Dermis lymphatic vessel endothelial cell (primary cell): ENCODE measurements at places on chromosomes 11 and 22. TPM values are rescaled to one million over a fixed set of nuclear protein-coding genes. Genes with fewer than 3 reads are reported as not detected.

PATE2 gene
- 0.22 TPM in 1 of 2 replicates, not detected in the other for total RNA-seq

ZNRD2 gene
- total RNA-seq, result 26.7 and 33.2 TPM in 2 replicates

MMP13 gene
- not detected in 2 replicates for total RNA-seq

SLC36A4 gene
- total RNA-seq, result 7.2 and 10.7 TPM in 2 replicates

YPEL4 gene
- total RNA-seq, result 0.09 and 0.11 TPM in 2 replicates

ATM gene
- total RNA-seq, result 80.5 and 104 TPM in 2 replicates

RHOG gene
- total RNA-seq, result 7.6 and 9.4 TPM in 2 replicates

SEPTIN3 gene
- 0.09 and 0.11 TPM in 2 replicates for total RNA-seq

FAM111A gene
- 30.8 and 32.6 TPM in 2 replicates for total RNA-seq

GLYAT gene
- total RNA-seq, result not detected in 2 replicates

EEF1G gene
- total RNA-seq, result 1,528 and 1,531 TPM in 2 replicates

OR8A1 gene
- total RNA-seq, result not detected in 2 replicates
